ENCODE measurements at places on chromosomes 11 and 22.

DNA sequence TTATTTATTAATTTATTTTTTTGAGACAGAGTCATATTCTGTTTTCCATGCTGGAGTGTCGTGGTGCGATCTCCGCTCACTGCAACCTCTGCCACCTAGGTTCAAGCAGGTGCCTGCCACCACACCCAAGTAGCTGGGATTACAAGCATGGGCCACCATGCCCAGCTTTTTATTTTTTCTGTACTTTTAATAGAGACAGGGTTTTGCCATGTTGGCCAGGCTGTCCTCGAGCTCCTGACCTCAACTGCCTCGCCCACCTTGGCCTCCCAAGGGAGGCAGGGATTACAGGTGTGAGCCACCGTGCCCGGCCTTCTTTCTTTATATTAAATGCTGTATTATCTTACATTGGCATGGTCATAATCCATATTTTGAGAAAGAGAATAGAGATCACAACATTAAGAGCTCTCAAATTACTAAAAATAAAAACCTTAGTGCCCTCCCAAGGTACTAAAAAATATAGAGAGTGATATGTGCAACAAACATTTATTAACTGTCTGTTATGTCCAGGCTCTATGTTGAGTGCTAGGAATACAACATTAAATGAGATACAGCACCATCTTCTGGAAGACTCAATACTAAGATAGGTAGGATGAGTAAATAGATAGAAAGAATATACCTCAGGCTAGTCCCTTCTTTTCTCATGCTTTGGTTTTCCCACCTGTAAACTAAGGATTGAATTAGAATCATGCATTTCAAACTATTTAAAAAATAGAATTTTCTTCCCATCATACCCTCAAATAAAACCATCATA is 84.1 kb downstream of the BBOX1 start:
- DNase-seq, result no peak

DNA sequence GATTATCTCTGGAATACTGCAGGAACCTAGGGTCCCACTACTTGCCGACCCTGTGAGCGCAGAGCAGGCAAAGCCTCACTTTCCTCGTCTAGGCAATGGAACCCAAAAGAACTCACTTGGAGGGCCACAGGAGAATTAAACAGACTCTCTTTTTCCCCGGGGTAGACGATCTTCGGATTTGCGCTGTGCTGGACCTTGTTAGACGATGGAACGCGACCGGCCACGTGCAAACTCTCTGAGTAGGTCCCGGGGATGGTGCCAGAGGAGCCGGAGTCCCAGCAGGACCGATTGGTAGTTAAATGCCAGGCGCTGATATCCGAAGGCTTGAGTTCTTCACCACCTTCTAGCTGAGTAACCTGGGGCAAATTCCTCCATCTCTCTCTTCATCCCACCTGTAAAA is 1.0 kb upstream of the SLC1A2 start:
- DNase-seq, result no peak

DNA sequence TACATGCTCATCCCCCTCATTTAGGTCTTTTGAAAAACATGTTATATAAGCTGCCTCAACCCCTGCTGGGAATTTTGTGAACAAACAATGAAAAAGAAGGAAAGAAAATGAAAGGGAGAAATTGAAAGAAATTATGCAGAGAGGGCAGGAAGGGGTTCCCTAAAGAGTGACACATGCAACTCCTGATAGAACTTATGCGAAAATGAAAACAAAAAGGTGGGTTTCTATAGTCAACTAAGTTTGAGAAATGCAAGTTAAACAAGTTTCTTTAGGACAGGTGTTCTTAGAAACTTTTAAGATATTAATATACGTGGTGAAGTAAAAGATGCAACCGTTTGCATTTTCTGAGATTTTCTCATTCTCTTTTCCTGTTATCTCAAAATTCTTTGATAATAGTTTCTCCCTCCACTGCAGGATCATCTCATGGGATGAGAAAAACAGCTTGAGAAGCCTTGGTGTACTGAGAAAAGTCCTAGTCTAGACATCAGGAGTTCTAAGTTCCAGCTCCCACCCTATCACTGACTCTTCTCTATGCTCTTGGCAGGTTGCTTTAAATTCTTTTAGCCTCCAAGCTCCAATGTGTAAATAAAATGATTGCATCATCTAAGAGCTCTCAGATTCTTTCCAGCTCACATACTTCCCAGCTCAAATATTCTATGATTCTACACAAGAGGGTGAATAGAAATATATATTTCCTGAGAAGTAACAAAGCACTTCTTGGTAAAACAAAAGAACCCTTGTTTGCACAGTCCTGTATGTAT is 109.2 kb downstream of the FAM76B start:
- DNase-seq, result no peak

GRCh38 chr22:26789951-26790350 is 132.6 kb downstream of the MIAT start:
- DNase-seq, result no peak

GRCh38 chr11:7671347-7672215 is 1.7 kb downstream of the CYB5R2 start:
- DNase-seq, result no peak

- no peak for DNase-seq
These were observed 481 bp downstream of the INPP5J start for GRCh38 chr22:31123292-31123602.

- DNase-seq, result no peak
These were observed 11.8 kb upstream of the SELENOH start for GRCh38 chr11:57729479-57729878.

DNA sequence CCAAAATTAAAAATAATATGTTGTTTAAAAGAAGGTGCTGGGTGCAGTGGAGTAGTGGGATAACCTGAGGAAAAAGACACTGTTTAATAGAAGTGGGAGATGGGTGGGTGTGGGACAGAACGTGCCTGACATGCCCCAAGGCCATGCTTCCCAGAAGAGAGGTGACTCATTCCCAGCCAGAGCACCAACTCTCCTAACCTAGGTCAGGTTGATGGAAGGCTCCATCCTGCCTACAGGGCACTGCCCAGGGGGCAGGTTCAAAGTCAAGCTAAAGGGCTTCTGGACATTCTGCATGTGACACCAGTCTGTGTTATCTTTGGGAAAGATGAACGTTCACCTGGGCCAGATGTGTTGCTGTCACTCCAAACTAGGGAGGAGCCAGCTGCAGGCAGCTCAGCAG is 453.1 kb downstream of the SOX6 start:
- DNase-seq, result no peak

- no peak for DNase-seq
These were observed 1.1 kb upstream of the ARHGEF17 start for GRCh38 chr11:73306977-73307322.

All from CD8-positive, alpha-beta memory T cell (primary cell).